ENCODE measurements at places on chromosomes 7 and 10. TPM values are rescaled to one million over a fixed set of nuclear protein-coding genes. Genes with fewer than 3 reads are reported as not detected.

DNA sequence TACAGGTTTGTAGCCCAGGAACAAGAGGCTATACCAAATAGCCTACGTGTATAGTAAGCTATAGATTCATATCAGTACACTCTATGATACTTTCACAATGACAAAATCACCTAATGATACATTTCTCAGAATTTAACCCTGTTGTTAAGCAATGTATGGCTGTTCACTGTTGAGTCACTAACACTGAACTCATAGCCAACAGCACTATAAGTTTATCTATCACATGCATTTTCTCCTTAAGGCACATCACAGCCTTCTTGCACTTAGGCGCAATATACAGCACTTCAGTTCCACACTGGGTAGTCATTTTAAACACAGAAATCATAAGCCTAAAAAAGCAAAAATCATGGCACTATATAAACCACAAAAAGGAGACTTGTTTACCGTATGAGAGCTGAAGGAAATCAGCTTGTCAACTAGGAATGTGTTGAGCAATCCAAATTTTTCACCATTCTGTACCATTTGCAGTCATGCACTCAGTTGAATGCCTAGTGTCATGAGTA, 45.6 kb downstream of the ZNF438 start:
- no peaks in the 10 kb centered on the region for H3K36me3 ChIP-seq
- H3K27me3 ChIP-seq: no peaks in the 10 kb centered on the region
- H3K4me3 ChIP-seq: peak overlapping the region; percentile 17
- peaks cover 52% of the 10 kb centered on the region for H3K4me1 ChIP-seq
- peak overlapping the region; percentile 85 for H3K27ac ChIP-seq
- peak; percentile 36 for DNase-seq

GRCh38 chr10:100122780-100123179, 41.1 kb upstream of the CPN1 start:
- H3K27ac ChIP-seq: no peak overlapping the region
- peaks cover 34% of the 10 kb centered on the region for H3K27me3 ChIP-seq
- H3K4me1 ChIP-seq: no peaks in the 10 kb centered on the region
- no peak for DNase-seq

DNA sequence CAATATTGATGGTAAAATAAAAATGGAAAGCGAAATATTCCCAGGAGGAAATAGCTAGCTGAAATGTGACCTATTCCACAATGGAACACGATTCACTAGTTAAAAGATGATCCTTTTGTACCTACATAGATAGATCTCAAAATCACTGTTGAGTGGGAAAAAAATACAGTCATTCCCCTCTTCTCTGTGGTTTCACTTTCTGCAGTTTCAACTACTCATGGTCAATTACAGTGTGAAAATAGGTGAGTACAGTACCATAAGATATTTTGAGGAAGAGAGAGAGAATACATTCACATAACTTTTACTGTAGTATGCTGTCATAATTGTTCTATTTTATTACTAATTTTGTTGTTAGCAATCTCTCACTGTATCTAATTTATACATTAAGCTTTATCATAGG, 56.0 kb upstream of the COL13A1 start:
- H3K36me3 ChIP-seq: no peaks in the 10 kb centered on the region
- no peak overlapping the region for H3K27ac ChIP-seq
- H3K4me1 ChIP-seq: peaks cover 11% of the 10 kb centered on the region
- peaks cover 51% of the 10 kb centered on the region for H3K27me3 ChIP-seq
- no peak overlapping the region for H3K4me3 ChIP-seq

Gene OR2A42
- not detected for total RNA-seq

- DNase-seq: no peak
- no peak overlapping the region for H3K4me3 ChIP-seq
- H3K27me3 ChIP-seq: no peaks in the 10 kb centered on the region
- no peaks in the 10 kb centered on the region for H3K36me3 ChIP-seq
Measured at GRCh38 chr10:90018819-90019218, 317.4 kb downstream of the KIF20B start.

DNA sequence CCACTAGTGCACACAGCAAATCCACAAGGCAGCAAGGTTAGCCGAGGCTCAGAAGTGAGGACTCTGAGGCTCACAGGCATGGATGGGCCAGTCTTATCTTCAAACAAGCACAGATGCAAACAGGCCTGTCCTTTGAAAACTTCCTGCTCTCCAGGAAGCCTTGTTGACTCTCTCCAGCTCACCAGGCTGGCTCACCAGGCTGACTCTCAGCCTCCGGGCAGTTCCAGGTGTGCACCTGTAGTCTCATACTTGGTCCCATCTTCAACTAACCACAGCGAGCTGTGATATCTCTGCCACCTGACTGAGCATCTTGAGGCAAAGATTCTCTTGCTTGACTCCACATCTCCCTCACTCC, 173.9 kb upstream of the ZMIZ1 start:
- DNase-seq: no peak
- no peak overlapping the region for H3K4me3 ChIP-seq
- no peaks in the 10 kb centered on the region for H3K36me3 ChIP-seq
- H3K27me3 ChIP-seq: peaks cover 46% of the 10 kb centered on the region
- H3K27ac ChIP-seq: no peak overlapping the region
- H3K4me1 ChIP-seq: no peaks in the 10 kb centered on the region

Gene FXYD4
- total RNA-seq: not detected

DNA sequence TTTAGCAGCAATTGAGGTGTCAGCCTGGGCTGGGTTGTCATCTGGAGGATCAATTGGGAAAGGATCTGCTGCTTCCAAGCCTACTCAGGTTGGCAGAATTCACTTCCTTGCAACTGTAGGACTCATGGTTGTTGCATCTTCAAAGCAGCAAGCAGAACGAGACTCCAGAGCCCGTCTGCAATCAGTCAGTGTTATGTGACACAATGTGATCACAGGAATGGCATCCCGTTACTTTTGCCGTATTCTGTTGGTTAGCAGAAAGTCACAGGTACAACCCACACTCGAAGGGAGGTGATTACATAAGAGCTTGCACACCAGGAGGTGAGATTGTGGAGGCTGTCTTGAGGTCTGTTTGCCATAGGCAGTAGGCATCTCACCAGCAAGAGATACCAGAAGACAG, 15.4 kb upstream of the LYZL1 start:
- DNase-seq: no peak
- H3K27me3 ChIP-seq: peaks cover 14% of the 10 kb centered on the region
- no peak overlapping the region for H3K4me3 ChIP-seq
- peaks cover 3% of the 10 kb centered on the region for H3K36me3 ChIP-seq
- no peak overlapping the region for H3K27ac ChIP-seq
- no peaks in the 10 kb centered on the region for H3K4me1 ChIP-seq

Gene LAMTOR4
- total RNA-seq: 110 TPM

Gene CYP3A7
- total RNA-seq: not detected

DNA sequence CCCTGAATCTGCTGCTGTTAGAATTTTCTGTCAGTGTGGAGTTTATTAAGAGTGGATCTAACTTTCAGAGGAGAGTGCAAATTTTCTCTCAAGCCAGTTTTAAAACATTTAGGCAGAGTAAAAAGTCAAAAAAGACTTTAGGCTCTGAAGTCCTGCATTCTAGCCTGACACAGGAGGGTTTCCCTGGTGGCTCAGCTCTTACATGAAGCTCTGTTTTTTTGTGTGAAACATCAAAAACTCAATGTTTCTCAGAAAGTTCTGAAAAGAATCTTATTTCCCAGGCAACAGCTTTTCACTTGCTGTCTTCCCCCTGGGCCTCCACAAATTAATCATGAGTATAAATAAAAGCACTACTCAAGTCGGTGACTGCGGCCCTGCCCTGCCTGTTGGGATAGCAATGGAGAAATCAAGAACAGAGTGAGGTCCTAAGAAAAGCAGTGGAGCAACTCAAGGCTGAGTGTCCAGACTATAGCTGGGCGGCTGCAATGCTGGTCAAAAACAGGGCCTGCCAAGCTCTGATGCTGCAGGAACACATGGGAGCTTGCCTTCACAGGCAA, 22.3 kb upstream of the WDR11 start:
- no peak overlapping the region for H3K4me3 ChIP-seq
- H3K27me3 ChIP-seq: peaks cover 2% of the 10 kb centered on the region
- no peak for DNase-seq
- H3K36me3 ChIP-seq: no peaks in the 10 kb centered on the region

DNA sequence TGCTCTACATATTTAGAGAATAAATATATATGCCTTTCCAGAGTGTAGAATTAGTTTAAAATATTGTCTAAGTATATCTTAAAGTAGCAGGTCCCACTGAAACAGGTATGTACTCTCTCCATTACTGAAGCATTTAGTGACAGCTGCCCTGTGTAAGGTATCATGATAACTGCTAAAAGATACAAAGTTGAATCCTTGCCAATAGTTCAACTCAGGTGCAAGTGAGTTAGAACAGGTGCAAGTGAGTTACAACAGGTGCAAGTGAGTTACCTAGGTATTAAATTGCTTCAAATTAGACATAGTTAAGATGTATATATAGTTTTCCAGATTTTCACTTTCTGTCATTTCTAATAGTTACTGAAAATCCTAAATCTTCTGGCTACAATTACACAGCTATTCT, 119.1 kb downstream of the CNOT4 start:
- no peak for DNase-seq
- no peak overlapping the region for H3K27ac ChIP-seq
- H3K4me1 ChIP-seq: peaks cover 13% of the 10 kb centered on the region
- H3K4me3 ChIP-seq: no peak overlapping the region
- no peaks in the 10 kb centered on the region for H3K27me3 ChIP-seq

Gene PON1
- not detected for total RNA-seq

GRCh38 chr10:108388706-108389105, 1224.2 kb upstream of the SORCS1 start:
- no peaks in the 10 kb centered on the region for H3K36me3 ChIP-seq
- peaks cover 16% of the 10 kb centered on the region for H3K4me1 ChIP-seq
- no peak overlapping the region for H3K4me3 ChIP-seq
- no peak for DNase-seq
- peaks cover 2% of the 10 kb centered on the region for H3K27me3 ChIP-seq
- no peak overlapping the region for H3K27ac ChIP-seq

GRCh38 chr7:42886893-42887505, 24.9 kb downstream of the C7orf25 start:
- no peak overlapping the region for H3K4me3 ChIP-seq
- no peak for DNase-seq
- peaks cover 25% of the 10 kb centered on the region for H3K4me1 ChIP-seq
- H3K36me3 ChIP-seq: no peaks in the 10 kb centered on the region
- H3K27ac ChIP-seq: no peak overlapping the region

Gene GPR85
- total RNA-seq: 4.9 TPM

Gene ZNF467
- total RNA-seq: 1.8 TPM

Gene INA
- total RNA-seq: 1.3 TPM

Gene HOXA10
- 39.3 TPM for total RNA-seq

Gene ZNF503
- total RNA-seq: 9.7 TPM

DNA sequence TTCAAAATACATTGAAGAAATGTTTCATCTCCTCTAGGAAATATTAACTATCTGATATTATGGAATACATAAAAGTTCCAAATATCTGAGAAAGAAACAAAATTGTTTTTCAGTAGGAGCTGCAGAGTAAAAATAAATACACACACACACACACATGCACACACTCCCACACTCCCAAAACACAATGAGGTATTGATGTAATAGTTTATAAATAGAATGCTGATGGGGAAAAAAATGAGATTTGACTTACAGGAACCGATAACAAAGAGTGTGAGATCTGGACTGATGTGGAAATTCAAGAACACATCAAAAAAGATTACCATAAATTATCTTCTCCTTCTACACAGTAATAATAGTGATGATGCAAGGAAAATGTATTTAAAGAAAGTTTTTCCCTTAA, 438.0 kb upstream of the CELF2 start:
- no peak overlapping the region for H3K27ac ChIP-seq
- H3K4me1 ChIP-seq: no peaks in the 10 kb centered on the region
- no peaks in the 10 kb centered on the region for H3K27me3 ChIP-seq
- no peak overlapping the region for H3K4me3 ChIP-seq
- no peak for DNase-seq
